Activated CD8-positive, alpha-beta memory T cell treated with anti-CD3 and anti-CD28 coated beads for 1 hour (primary cell): ENCODE measurements at places on chromosomes 3 and 15.

DNA sequence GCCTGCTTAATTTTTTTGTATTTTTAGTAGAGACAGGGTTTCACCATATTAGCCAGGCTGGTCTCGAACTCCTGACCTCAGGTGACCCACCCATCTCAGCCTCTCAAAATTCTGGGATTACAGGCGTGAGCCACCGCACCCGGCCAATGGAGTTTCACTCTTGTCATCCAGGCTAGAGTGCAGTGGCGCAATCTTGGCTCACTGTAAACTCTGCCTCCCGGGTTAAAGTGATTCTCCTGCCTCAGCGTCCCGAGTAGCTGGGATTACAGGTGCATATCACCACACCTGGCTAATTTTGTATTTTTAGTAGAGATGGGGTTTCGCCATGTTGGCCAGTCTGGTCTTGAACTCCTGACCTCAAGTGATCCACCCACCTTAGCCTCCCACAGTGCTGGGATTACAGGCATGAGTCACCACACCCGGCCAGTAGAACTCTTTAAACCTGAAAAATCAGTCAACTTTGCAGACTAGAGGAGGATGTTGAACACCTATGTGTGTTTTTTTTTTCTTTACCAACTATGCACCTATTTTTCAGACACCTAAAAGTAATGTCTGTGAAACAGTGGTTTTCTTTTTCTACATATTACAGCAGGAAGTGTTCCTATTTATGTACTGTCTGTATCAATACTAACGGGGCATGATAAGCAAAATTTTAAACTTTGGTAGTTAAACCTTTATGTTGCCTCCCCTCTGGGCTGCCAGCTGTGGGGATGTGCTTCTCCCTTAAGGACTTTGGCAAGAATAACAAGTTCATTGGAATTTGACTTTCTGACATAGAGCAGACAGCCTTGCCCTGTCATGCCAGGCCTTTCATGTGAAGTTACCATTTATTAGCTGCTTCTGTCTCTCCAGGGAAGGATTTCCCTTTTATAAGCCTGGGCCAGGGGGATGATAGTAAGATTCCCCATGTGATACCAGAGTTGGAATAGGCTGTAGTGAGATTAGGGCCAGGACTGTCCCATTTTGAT is 8.1 kb downstream of the ARIH2 start:
- no peak for DNase-seq

- no peak for DNase-seq
Measured at GRCh38 chr15:32730677-32731654, 13.2 kb downstream of the GREM1 start.

GRCh38 chr15:87667643-87668042 is 588.9 kb downstream of the NTRK3 start:
- no peak for DNase-seq

GRCh38 chr3:189999718-190000117 is 121.0 kb downstream of the P3H2 start:
- DNase-seq, result no peak

DNA sequence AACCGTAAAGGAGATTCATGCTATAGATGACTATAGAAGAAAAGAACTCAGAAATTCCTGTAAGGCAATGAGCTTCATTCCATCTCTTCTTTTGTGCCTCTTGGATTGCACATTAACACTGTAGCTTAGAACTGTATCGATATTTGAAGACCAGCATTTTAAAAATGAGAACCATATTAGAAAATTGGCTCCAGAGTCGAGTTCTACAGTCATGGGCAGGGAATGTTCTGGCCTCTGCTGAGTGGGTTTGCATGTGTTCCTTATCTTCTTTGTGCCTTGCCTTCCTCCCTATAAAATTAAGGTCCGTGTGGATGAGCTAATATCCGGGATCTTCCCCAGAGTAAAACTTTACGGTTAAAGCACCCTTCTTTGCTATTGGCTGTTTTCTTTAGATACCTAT is 77.4 kb upstream of the PLCL2 start:
- DNase-seq, result no peak

GRCh38 chr15:68334661-68335124 is 57.1 kb downstream of the FEM1B start:
- no peak for DNase-seq

DNA sequence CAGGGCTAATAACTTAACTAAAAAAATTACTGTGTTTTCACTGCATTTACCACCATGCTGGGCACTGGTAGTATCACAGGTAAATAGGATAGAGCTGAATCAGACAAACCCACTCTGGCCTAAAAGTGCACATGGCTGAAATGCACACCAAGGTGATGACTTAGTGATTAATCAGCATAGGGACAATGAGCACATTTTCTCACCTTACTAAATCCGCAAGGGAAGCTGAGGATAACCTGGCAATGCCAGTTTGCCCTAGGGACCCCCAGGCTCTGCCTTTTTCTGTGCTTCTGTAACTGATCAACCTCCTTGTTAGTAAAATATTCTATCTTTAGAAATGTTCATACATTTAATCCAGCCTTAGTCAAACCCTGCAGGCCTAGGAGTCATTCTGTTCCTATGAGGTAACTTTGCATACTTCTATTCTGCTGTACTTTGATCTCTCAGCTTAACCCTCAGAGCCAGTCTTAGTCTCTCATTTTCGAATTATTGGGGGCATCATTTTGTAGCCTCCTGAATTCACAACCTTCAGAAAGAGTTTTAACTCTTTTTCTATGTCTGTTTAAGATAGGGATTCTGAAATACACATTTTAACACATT is 562.9 kb upstream of the KCNMB2 start:
- no peak for DNase-seq

DNA sequence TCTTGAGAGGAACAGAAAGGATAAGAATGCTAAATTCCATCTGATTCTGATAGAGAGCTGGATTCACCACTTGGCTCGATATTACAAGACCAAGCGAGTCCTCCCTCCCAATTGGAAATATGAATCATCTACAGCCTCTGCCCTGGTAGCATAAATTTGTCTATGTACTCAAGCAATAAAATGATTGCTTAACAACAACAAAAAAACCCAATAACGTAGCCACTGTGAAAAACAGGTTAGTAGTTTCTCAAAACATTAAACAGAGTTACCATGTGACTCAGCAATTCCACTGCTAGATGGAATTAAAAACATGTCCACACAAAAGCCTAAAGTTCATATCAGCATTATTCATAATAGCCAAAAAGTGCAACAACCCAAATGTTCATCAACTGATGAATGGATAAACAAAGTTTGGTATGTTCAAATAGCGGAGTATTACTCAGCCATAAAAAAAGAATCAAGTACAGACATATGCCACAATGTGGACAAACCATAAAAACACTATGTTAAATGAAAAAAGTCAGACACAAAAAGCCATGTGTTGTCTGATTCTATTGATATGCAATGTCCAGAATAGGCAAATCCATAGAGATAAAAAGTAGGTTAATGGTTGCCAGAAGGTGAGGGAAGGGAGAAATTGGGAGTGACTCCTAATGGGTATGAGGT is 16.8 kb downstream of the BCL2L10 start:
- no peak for DNase-seq

DNA sequence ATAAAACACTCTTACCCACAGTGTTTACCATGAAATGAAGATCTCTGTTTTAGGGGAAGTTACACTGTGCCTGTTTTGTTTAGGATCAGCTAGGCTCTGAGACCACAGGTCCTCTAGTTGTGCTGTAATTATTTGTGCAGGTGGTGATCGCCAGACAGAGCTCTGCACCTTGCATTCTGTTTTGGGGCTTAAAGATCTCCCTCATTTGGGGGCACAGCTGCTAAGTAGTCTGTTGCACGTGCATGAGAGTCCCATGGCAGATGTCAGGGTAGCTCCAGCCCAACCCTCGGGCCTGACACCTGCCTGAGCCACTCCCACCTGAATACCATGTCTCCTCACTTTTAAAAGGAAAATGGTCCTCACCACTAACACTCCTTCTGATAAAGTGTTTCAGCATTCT is 12.4 kb downstream of the C3orf20 start:
- DNase-seq, result no peak

GRCh38 chr3:23748398-23749110 is 57.2 kb upstream of the UBE2E1 start:
- no peak for DNase-seq

- DNase-seq, result no peak
Measured at GRCh38 chr15:83210619-83211018, 3.0 kb upstream of the HDGFL3 start.

DNA sequence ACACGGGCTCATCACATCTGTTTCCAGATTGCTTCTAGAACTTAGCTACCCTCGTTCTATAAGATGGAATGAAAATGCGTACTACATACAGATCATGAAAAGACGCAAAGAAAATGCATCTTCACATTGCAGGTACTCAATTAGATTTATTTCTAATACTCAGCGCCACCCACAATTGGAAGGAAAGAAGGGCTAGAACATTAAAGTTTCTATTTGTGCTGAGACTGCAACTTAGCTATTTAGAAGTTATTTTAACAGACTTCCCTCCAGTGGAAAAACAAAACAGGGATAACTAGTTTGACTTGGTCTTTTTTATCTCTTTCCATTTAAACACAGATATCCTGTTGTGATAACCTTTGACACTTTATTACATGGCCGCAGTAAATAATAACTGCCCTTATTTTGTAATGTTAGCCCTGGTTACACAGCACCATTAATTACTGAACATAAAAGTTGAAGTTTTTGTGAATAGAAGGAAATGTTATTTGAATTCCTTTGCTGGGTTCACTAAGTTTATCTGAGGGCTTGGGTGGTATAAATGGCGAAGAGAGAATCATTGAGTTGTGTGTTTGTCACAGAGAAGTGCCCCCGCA is 86.9 kb upstream of the SLC25A26 start:
- DNase-seq, result no peak

- DNase-seq, result no peak
Measured at GRCh38 chr3:133967992-133968892, 61.5 kb downstream of the SLCO2A1 start.

- no peak for DNase-seq
Measured at GRCh38 chr3:25468866-25469319, 40.8 kb downstream of the RARB start.

GRCh38 chr3:25547943-25548674 is 116.6 kb downstream of the TOP2B start:
- no peak for DNase-seq

GRCh38 chr3:140270329-140270728 is 335.3 kb downstream of the CLSTN2 start:
- no peak for DNase-seq

DNA sequence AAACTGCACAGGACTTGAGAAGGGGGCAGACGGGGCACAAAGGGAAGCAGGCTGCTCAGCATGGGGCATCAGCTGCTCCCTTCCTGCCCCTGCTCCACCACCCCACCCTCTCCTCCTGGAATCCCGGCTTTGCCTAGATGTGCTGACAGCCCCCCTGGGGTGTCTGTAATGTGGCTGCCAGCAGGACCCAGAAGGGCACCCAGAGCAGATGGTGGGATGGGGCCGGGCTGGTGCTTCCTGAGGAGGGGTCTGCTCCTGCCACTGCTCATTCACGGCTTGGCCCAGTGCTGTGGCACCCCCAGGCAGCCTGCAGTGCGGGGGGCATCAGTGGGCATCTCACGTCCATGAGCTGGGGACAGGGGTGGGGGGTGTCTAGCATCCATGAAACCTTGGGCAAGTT is 10.2 kb downstream of the H1-8 start:
- no peak for DNase-seq

- DNase-seq, result no peak
Measured at GRCh38 chr15:57502116-57502515, 89.6 kb upstream of the MYZAP start.

GRCh38 chr3:28076246-28076645 is 165.2 kb upstream of the CMC1 start:
- no peak for DNase-seq
